A549 treated with CORT108297 at 1 μM for 4 hours (cell line): ENCODE measurements at places on chromosomes 2 and 18. TPM values are rescaled to one million over a fixed set of nuclear protein-coding genes. Genes with fewer than 3 reads are reported as not detected.

The DSG3 gene
- 0.01 TPM in 3 of 5 replicates, not detected in the others for total RNA-seq

The SERPINB3 gene
- 0.06 to 0.17 TPM (median 0.08 TPM) in 5 replicates for total RNA-seq

The PHOSPHO2 gene
- total RNA-seq = 2.6 to 3.4 TPM (median 3.0 TPM) in 5 replicates

The PXDN gene
- total RNA-seq = 8.1 to 14.4 TPM (median 12.3 TPM) in 5 replicates

The SCG2 gene
- total RNA-seq = 0.88 to 1.2 TPM (median 1.1 TPM) in 5 replicates
